ENCODE measurements at places on chromosomes 4 and X. TPM values are rescaled to one million over a fixed set of nuclear protein-coding genes. Genes with fewer than 3 reads are reported as not detected.

Gene SHOX
- total RNA-seq: not detected

Gene UBE2A
- total RNA-seq: 38.0 TPM

Gene GYPB
- not detected for total RNA-seq

Gene TACC3
- 1.2 TPM for total RNA-seq

Gene MAGEC2
- not detected for total RNA-seq

Gene UGT2A3
- not detected for total RNA-seq

Gene BRS3
- not detected for total RNA-seq

Gene NXF2B
- not detected for total RNA-seq

Gene JAKMIP1
- total RNA-seq: not detected

Gene FRMPD4
- total RNA-seq: 0.56 TPM

Gene HSFX1
- 1.3 TPM for total RNA-seq

Gene SSX2B
- total RNA-seq: not detected

Gene GPRASP1
- 1.8 TPM for total RNA-seq

Gene POF1B
- total RNA-seq: not detected

Measured in myocyte (in vitro differentiated cells).